ENCODE measurements at places on chromosomes 12 and 14.

- no peak for DNase-seq
Measured at GRCh38 chr14:70050136-70050535, 138.6 kb downstream of the SLC8A3 start.

GRCh38 chr14:22973217-22974032 lies 8.9 kb downstream of the AJUBA start:
- no peak for DNase-seq

GRCh38 chr12:27013611-27014084 lies 536 bp downstream of the TM7SF3 start:
- DNase-seq, result no peak

DNA sequence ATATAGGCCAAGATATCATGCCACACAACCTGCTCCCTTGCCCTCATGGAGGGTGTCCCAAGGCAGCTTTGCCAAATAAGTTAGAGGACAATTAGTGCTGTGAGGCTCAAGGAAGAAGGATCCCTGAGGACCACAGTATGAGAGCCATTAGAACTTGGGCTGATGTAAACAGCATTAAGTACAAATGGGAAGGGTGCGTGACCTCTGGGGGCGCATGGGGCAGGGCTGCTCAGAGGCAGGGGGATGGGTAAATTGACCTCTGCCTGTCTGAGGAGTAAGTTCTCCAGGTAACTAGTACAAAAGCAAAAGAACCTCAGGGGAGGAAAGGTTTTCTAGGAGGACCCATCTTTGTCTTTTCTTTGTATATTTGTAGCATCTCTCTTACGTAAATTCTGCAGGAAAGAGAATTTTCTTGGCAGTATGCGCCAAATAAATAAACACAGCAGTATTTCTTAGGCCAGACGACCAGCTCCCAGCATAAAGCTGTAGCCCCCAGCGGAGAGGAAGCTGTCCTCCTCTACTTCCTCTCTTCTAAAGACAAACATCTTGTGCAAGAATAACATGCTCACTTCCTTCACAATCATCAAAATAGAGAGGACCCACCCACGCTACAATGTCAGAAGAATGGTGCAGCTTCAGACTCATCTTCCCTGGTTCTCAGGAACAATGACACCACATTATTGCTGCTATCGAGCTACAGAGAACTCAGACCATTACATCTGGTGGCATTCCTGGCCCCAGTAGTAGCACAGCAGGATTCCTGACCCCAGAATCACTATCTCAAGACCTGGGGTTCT lies 16.4 kb upstream of the VWF start:
- DNase-seq, result no peak

DNA sequence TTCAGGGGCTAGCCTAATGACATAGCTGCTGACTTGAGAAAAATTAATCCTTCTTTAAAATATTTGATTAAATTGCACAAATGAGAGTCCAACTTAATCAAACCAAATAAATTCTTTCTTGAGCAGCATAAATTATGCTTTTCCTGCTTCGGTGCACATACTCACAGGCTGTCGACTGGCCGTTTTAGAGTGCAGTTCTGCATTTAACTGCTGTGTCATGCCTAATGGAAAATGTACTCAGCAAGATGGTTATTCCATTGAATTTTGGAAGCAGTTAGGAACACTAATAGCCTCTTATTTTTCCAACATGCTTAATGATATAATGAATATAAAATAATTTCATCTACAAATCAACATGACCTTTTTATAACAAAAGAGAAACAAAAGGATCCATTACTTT lies 266.1 kb upstream of the LRIG3 start:
- no peak for DNase-seq

GRCh38 chr12:69648476-69648875 lies 37.8 kb upstream of the LRRC10 start:
- DNase-seq, result no peak

DNA sequence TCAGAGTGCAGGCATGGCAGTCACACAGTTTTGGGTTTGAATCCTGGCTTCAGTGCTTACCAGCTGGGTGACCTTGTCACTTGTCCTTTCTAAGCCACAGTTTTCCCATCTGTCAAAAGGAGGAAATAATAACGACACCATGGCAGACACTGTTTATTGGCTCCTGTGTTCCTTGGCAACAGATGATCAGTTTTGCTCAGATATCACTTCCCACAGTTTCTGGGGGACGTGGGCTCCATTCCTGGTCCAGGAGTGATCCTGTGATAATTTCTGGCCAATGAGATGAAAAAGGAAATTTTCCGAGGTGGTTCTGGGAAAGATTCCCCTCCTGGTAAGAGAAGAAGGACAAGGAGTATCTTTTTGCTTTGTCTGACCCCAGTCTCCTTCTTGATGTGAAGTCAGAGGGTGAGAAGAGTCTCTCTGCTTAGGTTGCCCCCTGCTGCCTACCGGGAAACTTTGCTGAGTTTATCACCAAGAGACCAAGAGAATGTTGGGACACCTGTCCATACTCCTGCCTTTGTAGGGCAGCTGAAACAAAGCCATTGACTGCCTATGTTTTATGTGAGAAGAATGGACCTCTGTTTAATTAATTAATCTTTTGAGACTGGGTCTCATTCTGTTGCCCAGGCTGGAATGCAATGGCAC lies 178.9 kb upstream of the NRXN3 start:
- DNase-seq, result no peak

GRCh38 chr14:95026851-95027463 lies 130.4 kb downstream of the DICER1 start:
- DNase-seq, result peak; percentile 49

DNA sequence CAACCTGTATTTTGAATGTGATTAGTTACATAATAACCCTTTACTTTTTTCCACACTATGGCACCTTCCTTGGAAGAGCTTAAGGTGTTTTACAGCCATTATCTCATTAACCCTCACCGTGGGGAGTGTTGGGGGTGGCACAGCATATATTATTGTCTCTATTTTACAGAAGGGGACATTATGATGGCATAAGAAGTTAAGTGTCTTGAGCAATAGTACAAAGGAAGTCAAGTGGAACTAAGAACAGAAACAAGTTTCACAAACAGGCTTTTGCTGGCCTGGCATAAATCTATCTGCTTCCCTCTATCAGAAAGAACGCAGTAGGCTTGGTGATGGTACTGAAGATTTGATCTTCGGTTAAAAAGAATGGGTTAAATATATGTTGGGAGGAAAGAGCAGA lies 169.7 kb upstream of the OTX2 start:
- DNase-seq, result no peak

All from right atrium auricular region (tissue), 2 donors.